H9 (cell line): ENCODE measurements at places on chromosomes 13 and 19. TPM values are rescaled to one million over a fixed set of nuclear protein-coding genes. Genes with fewer than 3 reads are reported as not detected.

The ERICH4 gene
- not detected in 2 replicates for total RNA-seq

The SHISA7 gene
- total RNA-seq = 0.31 TPM in 2 replicates

DNA sequence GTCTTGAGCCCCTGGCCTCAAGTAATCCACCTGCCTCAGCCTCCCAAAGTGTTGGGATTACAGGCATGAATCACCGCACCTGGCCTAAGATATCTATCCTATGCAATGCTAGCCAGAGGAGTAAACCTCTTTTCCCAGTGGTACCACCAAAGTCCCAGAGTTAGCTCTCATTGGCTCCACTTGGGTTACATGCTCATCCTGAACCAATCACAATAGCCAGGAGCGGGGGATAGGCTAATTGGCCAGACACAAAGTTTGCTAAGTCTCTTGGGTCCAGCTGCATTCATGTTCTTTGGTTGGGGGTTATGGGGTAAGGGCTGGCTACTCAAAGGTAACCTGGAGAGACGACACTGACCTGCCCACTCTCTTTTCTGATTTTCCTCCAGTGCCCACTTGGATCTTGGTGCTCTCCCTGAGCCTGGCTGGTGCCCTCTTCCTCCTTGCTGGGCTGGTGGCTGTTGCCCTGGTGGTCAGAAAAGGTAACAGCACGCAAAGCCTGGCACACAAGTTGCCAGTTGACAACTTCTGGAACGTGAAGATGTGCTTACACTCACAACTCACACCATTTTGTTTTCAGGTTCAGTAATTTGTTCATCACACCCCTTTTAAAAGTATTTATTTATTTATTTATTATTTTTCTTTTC lies 7.8 kb downstream of the C19orf38 start:
- DNase-seq = peak; percentile 77

DNA sequence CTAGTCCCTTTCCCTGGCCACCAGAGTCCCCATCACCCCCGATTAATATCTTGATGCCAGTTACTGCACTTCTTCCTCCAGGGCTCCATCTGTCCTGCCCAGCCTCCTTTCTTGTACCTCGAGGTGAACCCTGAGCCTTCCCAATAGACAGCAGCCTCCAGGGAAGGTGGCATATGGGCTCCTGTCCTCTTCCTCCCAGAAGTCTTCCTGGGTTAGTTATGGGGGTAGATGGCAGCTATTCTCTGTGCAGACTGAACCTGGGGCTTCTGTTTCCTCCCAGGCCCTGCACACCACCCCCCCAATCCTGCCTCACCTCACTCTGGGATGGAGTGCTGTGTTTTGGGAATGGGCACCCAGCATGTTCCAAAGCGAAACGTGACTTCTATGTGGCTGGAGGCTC lies 2.6 kb downstream of the RNF225 start:
- DNase-seq = no peak

DNA sequence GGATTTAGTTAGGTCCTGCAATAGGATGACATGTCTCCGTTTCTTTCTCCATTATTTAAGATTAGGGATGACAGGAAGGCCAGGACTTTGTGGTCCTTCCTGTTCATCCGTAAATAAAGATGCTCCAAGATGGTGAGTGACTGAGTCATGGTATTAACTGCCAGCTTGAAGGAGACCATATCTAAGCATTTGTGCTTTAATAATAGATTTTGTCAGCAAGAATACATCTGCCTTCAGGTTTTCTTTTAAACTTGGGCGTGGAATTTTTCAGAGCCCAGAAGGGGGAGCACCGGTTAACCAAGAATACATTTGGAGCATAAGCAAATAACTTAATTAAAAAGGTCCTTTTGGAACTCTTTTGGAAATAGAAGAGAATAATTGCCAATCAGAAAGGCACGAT lies 68.2 kb downstream of the ARHGAP35 start:
- no peak for DNase-seq

DNA sequence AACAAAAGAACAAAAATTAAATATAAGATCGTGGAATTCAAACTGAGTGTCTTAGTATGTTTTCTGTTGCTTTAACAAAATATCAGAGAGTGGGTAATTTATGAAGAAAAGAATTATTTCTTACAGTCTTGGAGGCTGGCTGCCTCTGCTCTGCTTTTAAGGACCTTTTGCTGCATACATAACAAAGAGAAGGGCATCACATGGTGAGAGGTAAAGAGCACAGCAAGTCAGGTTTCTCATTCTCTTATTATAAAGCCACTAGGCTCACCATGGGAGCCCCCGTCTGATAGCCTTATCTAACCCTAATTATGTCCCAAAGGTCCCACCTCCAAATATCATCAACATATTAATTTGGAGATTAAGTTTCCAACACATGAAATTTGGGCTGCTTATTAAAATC lies 231.3 kb downstream of the SLITRK6 start:
- DNase-seq = no peak

- DNase-seq = peak; percentile 88
These were observed 61.7 kb downstream of the COLGALT1 start for GRCh38 chr19:17616961-17617806.

GRCh38 chr13:41137241-41137640 lies 4.6 kb upstream of the KBTBD6 start:
- no peak for DNase-seq

- no peak for DNase-seq
These were observed 919.3 kb downstream of the UQCRFS1 start for GRCh38 chr19:28293685-28294084.

The CEACAM21 gene
- total RNA-seq = not detected in 2 replicates

The IZUMO2 gene
- total RNA-seq = 0.81 TPM in 1 of 2 replicates, not detected in the other

- peak; percentile 74 for DNase-seq
These were observed 3.9 kb upstream of the GSK3A start for GRCh38 chr19:42246143-42246921.
